Breast epithelium (tissue), 4 donors: ENCODE measurements at places on chromosomes 3 and 15. TPM values are rescaled to one million over a fixed set of nuclear protein-coding genes. Genes with fewer than 3 reads are reported as not detected.

CCDC54 gene
- total RNA-seq = 0.33 TPM

UPK1B gene
- not detected for total RNA-seq

SNTN gene
- total RNA-seq = not detected

IVD gene
- 72.7 TPM for total RNA-seq

TMCO5A gene
- total RNA-seq = not detected

RAB6B gene
- total RNA-seq = 1.8 TPM

MEGF11 gene
- total RNA-seq = not detected

SPESP1 gene
- 7.9 TPM for total RNA-seq

GCSAM gene
- 1.5 TPM for total RNA-seq

TICRR gene
- total RNA-seq = 0.16 TPM

ILDR1 gene
- total RNA-seq = 5.9 TPM

CCR5 gene
- 0.96 TPM for total RNA-seq

MCF2L2 gene
- 1.5 TPM for total RNA-seq
